Activated naive CD4-positive, alpha-beta T cell treated with anti-CD3 and anti-CD28 coated beads, Interleukin-2, amount 50 U/mL, for 16 hours (primary cell): ENCODE measurements at places on chromosomes 12 and 14.

DNA sequence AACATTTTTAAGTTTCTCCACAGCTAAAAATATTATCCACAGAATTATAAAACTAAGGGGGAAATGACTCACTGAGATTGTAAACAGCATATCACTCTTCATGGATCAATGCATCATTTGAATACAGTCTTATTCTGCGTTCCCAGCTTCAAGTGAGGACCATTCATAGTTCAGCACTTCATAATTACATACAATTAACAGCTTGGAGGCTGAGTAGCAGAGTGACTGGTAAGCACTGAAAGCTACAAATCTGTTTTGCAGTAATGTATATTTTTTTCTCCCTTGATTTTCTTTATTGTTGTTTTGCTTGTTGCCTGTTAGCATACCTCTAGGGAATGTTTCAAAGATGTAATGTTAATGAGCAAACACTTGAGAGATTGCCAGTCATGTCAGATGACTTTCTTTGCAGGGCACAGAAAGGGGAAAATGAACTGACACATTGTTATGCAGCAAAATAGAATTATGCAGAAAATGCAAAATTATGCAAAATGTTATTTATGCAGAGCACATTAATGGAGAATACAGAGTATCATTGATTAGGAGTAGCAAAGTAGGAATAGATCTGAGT is 138.6 kb downstream of the RPS29 start:
- DNase-seq = no peak

- no peak for DNase-seq
Observed at GRCh38 chr12:123047289-123047688, 66.8 kb downstream of the ARL6IP4 start.

DNA sequence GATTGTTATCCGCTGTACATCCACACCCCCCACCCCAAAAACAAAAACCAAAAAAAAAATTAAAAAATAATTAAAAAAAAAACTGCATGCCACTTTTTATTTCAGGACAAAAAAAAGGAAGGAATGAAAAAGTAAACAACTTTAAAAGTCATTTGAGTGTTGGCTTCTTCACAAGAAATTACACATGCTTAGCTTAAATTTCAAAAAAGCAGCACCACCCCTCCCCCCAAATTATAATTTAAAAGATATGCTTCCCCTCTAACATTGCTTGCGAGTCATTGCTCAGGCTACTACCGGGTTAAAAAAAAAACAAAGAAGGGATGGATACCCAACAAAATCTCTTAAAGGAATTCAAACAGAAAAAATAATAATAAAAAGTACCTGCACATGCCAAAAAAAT is 98.5 kb downstream of the BCL11B start:
- no peak for DNase-seq

GRCh38 chr12:88247241-88247643 is 105.1 kb downstream of the TMTC3 start:
- DNase-seq = no peak

- no peak for DNase-seq
Observed at GRCh38 chr14:30156571-30156970, 228.9 kb upstream of the PRKD1 start.

GRCh38 chr14:42470427-42470719 is 863.7 kb downstream of the LRFN5 start:
- DNase-seq = no peak

GRCh38 chr12:41468756-41469155 is 280.6 kb downstream of the PDZRN4 start:
- no peak for DNase-seq

DNA sequence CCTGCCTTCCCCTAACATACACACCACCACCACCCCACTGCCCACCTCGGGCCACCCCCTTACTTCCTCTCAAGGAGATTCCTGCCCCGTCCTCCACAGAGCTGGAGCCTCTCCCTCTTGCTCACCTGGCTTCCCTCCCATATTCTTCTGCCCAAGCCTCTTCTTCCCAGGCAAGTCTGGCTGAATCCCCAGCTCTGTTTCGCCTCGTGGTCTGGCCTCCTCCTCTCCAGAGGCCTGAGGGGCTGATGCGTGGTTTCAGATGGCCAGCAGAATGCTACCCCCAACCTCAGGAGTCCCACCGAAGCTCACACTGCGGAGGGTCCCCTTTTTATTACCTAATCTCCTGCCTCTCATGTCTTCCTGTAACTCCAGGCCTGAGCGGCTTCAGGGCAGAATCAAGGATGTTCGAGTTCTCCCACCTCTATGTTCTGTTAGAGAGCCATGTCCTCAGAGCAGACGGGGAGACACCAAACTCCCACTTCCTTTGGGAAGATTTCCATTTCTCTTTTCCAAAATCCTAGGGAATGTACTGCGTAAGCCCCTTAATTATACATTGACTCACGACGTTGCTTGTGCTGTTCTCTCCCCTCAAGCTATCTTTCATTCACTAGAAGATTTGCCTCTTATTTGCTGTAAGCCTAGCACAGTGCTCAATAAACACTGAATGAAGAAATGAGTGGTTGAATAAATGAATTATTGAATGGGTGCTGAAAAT is 33.9 kb upstream of the LTBP2 start:
- DNase-seq = no peak

DNA sequence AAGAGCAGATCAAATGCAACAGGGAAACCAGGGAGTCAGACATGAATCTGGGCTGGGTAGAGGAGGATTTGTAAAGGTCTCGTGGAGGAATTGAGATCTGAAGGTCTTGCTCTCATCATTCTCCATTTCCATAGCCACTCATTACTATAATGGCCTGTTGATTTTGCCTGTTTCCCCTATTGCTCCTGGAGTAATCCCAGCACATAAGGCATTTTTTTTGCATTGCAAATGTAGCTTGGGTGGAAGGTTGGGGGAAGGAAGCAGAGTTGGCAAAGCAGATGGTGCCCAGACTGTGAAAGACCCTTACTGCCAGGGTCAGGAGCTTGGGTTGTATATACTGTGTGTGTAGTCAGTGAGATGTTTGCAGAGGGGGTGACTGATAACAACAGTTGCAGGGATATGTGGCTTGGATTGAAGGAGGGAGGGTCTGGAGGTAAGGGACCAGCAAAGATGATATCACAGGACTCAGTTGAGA is 116.0 kb downstream of the TTC6 start:
- no peak for DNase-seq

DNA sequence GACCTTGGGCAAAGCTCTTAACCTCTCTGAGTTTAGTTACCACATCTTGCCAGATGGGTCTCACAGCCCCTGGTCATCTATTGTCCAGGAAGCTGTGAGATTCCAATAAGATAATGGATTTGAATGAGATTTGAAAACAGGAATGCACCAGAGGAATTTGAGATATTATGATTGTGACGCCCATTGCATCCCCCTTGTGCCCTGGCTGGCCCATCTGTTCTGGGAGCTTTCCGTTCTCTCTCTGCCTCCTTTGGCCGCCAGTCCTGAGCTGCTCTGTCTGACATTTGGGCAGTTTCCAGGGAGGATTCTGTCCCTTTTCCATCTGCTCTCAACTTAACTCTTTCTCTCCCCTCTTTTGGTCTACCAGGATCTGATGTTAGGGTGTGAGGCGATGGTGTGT is 24.6 kb downstream of the SRRM4 start:
- no peak for DNase-seq

GRCh38 chr12:54017027-54017788 is 8.4 kb downstream of the HOXC8 start:
- no peak for DNase-seq

DNA sequence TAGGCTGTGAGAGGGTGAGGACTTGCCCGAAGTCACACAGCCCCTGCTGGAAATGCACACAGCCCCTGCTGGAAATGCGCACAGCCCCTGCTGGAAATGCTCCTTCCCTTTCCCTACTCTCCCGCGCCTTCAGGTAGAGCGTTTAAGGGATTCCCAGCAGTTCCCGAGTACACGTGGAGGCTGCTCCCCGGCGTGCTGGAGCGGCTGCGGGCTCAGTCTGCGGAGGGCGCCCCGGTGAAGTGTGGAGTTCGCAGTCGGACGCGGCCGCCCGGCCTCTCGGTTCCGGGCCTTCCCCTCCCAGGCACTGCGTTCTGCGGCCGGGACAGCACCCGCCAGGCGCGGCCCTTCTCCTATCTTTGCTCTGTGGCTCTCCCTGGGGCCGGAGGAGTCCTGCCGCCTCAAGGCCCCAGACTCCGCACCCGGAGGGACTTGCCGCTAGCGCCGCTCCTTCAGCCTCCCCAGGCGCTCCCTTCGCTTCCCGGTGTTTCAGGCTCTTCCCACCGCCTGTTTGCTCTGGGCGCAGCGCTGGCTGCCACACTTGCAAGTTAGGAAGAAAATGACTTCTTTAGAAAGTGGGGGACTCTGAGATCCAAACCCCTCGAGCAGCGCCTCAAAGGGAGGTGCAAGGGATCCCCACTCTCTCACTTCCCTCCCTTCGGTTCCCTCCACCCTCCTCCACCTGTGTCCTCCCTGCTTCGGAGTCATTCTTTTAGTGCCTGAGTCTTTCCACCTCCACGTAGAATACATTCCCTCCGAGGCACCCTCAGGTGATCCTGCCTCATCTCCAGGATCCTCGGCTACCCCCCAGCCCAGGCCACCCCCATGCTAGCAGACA is 8.3 kb upstream of the TBX5 start:
- no peak for DNase-seq

DNA sequence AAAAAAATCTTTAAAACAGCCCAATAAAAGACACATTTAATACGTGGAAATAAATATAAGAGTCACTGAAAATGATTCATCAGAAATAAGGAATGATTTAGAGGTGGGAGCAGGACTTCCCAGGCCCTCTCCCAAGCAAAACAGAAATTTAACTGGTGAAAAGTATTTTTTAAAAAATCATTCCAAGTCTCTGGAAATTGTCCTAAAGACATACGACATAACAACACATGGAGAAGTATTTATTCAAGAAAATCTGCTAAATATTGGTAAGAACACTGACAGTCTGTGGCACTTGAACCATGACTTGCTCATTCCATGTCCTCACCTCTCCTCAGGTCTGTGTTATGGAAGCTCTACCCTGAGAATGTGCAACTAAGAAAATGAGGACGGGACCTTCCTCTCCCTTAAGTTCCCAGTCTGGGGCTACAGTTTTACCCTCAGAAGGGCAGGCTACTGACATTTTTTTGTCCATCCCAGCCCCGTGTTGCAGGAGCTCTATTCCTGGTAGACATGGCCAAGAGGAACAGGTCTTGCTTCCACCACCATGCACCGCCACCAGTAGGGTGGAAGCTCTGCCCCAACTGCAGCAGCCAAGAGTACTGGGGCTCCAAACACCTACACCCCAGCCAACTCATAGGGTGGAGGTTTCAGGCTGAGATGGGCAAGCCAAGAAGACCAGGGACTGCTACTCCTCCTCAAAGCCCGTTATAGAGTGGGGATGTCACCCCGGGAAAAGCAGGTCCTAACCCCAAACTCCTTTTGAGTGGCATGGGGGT is 193.0 kb downstream of the CRADD start:
- DNase-seq = no peak

DNA sequence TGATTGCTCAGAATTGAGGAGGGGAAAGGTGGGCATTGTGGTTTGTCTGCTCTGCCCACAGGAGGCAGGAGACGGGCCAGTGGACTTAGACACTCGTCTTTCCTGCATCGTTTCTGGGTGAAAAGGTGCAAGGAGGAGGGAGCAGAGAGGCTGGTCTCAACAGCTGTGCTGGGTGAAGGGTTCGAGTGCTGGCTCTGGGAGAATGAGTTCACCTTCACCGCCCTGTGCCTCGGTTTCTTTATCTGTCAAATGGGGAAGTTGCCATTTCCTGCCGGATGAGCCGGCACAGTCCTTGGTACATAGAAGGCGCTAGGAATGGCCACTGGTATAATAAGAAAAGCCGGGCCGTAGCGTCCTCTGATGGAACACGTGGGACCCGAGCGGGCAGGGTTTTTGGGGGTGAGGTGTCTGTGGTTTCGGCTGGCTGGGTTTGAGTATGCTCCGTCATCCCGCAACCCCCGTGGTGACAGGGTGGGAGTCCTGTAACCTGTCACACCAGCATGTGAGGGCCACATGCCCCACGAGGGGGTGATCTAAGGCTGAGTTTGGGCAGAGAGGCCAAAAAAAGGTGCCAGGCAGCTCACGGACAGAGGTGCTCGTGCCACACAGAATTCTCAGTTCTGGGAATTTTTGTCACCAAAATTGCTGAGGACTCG is 7.3 kb downstream of the BCL7A start:
- no peak for DNase-seq

- DNase-seq = no peak
Observed at GRCh38 chr14:20679907-20680306, 4.5 kb upstream of the RNASE4 start.

DNA sequence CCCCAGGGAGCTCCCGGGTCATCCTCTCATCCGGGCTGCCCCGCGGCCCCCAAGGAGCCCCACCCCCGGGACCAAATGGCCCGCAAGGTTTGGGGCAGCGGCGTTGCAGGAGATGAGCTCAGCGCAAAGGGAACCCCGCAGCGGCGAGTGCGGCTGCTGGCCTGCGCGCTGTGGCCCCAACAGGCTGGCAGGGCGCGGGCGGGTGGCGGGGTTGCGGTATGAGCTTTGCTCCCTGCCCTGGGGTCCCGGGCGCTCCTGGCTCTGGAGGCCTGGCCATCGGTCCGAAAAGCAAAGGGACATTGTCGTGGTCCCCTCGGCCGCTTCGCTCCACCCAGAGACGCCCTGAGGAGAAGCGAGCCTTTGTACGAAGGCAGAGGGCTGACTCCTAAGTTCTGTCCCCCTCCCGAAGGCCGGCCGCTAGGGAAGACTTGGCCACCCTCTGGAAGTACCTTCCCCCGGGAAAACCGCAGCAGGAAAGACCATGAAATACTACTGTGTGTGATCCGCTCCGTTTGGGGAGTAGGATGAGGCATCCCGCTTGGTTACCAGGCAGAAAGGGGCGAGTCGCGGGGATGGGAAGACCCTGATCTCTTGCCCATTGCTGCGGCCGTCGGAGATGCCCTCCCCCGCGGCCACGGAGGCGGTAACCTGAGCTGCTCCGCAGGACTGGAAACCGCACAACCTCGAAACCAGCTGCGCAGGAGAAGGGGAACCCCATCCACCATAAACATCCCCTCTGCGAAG is 620 bp upstream of the NID2 start:
- peak; percentile 21 for DNase-seq

- DNase-seq = no peak
Observed at GRCh38 chr12:105322070-105322469, 8.4 kb upstream of the C12orf75 start.

DNA sequence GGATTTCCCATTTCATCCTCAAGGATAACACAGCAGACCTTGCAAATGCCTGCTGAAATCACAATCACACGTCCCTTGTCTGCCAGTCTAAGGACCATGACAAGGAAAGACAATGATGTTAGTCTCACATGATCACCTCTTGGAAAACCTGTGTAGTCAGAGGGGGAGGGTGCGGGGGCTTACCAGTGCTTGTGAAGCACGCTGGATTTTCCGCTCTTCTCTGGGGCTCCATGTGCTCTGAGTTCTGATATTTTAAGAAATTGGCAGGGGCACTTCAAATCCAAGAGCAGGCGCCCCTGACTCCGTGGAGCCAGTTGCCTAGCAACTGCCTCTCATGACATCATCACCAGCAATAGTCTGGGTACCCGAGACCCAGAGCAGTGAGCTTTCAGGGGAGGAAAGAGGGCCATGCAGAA is 200.9 kb upstream of the C14orf180 start:
- DNase-seq = no peak

- no peak for DNase-seq
Observed at GRCh38 chr14:50544911-50545310, 12.5 kb upstream of the MAP4K5 start.

GRCh38 chr12:44357494-44357893 is 518.6 kb downstream of the NELL2 start:
- no peak for DNase-seq

- no peak for DNase-seq
Observed at GRCh38 chr14:70018713-70019211, 139.5 kb downstream of the SMOC1 start.

- DNase-seq = no peak
Observed at GRCh38 chr12:70683976-70684375, 46.7 kb upstream of the PTPRB start.

- no peak for DNase-seq
Observed at GRCh38 chr12:47954467-47955045, 8.8 kb upstream of the TMEM106C start.
